ENCODE measurements at places on chromosomes 2 and 18.

DNA sequence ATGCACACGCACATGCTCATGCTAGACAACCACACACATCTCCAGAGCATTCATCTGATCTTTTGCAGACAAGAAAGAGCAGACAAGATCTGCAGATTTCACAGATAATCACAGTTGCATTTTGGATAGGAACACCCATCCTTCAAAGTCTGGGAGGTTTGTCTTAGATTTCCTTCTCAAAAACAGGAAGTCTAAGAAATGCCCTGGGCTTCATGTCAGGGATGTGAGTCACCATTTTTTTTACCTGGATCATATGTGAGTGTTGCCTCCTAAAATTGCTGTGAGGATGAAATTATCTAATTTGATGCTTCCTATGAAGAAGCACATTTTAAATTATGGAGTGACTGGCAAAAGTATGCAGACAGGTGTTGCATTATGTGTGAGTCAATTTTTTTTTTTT, 46.1 kb downstream of the SRD5A2 start:
- no peak for DNase-seq

DNA sequence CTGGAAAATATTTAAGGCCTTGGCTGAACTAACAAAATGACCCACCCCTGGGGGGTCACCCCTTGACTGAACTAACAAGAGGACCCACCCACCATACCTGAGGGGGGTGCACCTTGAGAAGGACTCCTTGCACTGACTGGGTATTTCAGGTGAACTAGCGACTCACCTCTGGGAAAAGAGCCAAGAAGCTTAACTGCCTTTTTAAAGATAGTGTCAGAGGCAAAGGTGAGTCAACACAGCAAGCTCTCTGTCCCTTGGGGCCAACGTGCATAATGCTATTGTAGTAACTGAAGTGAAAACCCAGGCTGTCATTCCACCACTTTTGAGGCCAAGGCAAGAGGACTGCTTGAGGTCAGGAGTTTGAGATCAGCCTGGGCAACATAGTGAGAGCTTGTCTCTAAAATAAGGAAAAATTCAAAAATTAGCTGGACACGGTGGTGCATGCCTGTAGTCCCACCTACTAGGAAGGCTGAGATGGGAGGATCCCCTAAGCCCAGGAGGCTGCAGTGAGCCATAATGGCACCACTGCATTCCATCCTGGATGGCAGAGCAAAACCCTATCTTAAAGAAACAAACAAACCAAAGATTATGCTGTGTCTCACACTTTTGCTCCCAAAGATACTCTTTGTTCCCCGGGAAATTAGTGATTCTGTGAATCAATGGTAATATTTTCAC, 36.4 kb upstream of the ZCCHC2 start:
- DNase-seq: no peak

DNA sequence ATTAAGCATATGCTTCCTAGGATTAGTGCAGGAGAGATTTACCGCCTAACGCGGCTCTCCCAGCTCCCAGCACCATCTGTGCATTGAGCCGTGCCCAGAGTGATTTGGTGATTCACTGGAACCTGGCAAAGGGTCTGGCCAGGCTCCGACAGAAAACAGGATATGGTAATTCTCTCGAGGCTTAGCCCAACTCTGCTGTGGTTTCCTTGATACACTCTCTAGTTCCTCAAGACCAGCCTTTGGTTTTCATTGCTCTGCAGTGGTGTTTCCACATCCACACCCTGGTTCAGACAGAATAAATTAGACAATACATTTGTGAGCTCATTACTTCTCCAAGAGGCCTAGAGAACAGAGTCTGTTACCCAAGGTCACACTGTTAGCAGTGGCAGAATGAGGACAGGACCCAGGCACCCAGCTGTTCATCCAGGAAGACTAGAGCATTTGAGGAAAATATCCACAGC, 23.0 kb upstream of the SMAD2 start:
- DNase-seq: no peak

DNA sequence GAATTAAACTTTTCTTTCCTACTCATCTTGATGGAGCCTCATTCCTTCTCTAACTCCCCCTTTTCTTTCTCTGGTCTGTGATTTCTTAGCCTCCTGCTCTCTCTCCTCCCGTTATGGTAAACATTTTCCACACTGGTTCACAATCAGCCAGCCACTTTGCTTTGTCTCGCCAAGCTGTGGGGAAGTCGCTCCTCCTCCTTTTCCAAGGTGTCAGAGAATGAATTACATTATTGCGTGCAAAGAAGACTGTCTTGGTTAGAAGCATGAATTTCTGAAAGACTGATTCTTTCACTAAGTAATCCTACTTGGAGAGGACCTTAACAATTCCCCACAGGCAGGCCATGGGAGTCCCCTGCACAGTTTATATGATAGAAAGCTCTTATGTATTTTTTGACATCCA, 46.1 kb downstream of the RASGRP3 start:
- DNase-seq: no peak

GRCh38 chr2:228707846-228708245, 526.4 kb upstream of the SPHKAP start:
- DNase-seq: no peak

DNA sequence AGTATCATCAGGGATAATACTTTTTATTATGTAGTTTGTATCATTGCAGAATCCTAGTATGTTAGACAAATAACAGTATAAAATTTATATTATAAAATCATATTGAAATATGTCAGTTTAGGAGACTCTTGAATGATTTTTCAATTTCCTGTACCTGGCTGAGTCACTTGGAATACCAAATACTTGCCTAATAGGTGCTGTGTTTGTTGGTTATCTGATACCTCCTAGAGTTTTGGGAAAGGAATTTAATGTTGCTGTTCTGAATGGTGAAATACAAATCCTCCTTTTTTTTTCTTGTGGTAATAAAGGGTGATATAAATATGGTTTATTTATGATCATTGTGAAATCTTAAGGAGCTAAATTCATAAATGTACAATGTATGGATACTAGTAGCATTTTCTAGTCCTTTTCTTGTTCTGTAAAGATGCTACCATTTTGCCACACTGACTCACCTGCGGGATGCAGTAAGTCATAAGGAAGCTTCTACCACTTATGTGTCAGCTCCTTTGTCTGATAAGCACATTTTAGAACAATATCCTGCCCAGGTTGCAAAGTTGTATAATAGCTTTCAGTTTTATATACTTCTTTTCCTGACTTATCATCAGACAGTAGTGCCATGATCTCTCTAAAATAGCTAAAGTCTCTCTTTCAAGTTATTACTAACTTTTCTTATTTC, 465.5 kb downstream of the XIRP2 start:
- DNase-seq: no peak

DNA sequence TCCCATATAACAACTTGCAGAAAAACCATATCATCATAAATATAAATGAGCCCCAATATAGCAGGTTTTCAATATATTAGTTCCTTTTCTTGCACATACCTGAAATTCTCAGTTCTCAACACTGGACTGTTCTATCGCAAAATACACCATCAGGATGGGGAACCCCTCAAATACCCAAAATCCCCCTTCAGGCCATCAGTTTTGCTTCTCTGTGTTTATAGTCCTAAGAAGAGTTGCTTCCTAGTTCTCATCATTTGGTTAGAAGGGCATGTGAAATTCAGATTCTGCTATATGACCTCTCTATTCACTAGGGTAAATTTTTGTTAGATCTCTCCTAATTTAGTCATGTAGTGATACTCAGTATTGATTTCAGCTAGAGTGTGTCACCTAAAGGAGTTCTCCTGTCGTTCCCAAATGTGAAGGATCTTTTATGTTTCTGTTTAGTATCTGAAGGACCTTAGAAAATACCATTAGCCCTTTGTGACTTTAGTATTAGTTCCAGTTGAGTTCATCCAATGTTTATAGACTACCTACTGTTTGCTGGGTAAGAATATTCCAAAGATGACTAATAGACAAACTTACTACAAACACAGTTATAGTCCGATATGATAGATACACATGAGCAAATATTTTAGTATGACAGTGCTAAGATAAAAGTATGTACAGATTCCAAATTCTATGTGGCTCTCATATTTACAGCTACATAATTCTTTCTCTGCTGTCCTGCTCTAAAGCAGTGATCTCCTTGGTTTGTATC, 115.8 kb downstream of the TTC27 start:
- no peak for DNase-seq

DNA sequence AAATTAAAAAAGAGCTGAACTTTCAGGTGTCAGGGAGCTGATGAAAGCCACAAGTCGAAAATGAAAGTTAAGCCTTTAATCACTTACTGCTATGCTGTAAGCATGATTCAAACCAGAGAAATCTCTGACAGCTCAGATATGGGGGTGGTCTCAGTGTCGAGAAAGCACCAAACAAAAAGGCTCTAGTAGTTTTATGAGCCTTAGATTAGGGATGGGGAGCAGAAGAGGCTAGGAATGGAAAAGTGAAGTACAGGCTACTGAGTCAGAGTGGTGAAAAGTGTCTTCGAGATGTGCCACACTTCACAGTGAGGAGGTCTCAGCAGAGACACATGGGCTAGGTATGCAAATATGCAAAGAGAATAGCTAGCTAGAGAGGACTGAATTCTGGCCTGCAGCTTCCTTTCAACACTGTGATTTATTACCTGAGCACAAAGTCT, 482.2 kb downstream of the SPAG16 start:
- DNase-seq: no peak

DNA sequence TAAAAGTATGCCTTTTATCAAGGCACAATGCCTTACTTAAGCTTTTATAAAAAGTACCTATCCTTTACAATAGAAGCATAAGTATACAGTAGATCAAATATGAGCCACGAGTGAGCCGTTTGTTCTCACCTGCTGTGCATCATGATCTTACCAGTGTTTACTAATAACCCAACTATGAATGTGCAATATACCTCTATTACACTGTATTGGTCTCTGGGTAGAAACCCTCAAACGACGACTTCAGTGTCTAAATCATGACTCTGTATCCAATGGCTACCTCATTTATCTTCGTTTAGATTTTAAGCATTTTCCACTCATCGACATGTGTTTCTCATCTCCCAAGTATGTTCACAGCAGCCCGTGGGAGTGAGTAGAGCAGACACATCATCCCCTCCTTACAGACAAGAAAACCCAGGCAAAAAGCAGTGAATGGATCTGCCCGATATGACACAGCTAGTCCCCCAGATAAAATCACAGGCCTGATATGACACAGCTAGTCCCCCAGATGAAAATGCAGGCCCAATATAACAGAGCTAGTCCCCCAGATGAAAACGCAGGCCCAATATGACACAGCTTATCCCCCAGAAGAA, 279.8 kb downstream of the TNS1 start:
- DNase-seq: no peak

- DNase-seq: no peak
Measured at GRCh38 chr18:64983497-64984238, 767.1 kb upstream of the CDH7 start.

Data from omental fat pad (tissue), 4 donors.